ENCODE measurements at places on chromosomes 12 and 14. TPM values are rescaled to one million over a fixed set of nuclear protein-coding genes. Genes with fewer than 3 reads are reported as not detected.
A peak's percentile ranks its signal among the peaks of the same experiment; 100 is the strongest.

- H3K4me1 ChIP-seq: no peaks in the 10 kb centered on the region
- no peaks in the 10 kb centered on the region for H3K27me3 ChIP-seq
- no peak overlapping the region for H3K4me3 ChIP-seq
- no peak for DNase-seq
These were observed 73.1 kb upstream of the PWP1 start for GRCh38 chr12:107612508-107612907.

- H3K4me1 ChIP-seq: peaks cover 36% of the 10 kb centered on the region
- DNase-seq: peak; percentile 61
- peak overlapping the region; percentile 99 for H3K4me3 ChIP-seq
- H3K27ac ChIP-seq: peak overlapping the region; percentile 85
- H3K36me3 ChIP-seq: peaks cover 27% of the 10 kb centered on the region
These were observed 1.1 kb downstream of the GCH1 start for GRCh38 chr14:54901380-54902142.

DNA sequence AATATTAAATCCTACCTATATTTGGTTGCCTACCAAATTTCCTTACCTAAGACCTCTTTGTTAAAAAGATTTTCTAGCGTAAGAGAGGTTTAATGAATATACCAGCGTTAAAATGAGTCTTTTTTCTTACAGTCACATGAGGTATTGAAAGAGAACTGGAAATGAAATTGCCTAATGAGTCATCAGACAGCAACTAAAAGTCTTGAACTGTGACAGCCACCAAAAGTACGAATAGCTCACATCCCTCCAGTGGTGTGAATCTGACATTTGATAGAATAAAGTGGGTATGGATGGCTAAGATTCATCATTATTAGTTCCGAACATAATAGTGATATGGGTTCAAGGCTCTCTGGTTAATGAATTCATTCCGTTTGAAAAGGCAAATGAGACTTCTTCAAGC lies 1297.3 kb downstream of the AACS start:
- DNase-seq: no peak
- no peak overlapping the region for H3K27ac ChIP-seq
- H3K4me1 ChIP-seq: no peaks in the 10 kb centered on the region
- H3K4me3 ChIP-seq: no peak overlapping the region
- no peaks in the 10 kb centered on the region for H3K27me3 ChIP-seq
- H3K36me3 ChIP-seq: no peaks in the 10 kb centered on the region

DNA sequence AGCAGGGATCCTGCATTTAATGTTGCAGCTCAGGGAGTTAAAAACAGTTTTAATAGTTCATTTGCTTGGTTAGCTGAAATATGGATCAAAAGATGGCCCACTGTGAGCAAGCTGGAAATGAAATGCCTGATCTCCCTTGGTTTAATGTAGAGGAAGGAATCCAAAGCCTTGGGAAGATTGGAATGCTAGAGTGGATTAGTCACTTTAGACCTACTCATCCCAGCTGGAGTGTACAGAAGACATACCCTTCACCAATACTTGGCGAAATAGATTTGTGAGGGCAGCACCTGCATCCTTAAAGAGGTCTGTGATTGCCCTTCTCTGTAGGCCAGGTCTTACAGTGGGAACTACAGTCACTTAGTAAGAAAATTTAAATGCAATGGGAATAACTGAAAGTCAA lies 58.0 kb upstream of the KRAS start:
- no peaks in the 10 kb centered on the region for H3K4me1 ChIP-seq
- no peak overlapping the region for H3K4me3 ChIP-seq
- H3K27ac ChIP-seq: no peak overlapping the region
- H3K27me3 ChIP-seq: no peaks in the 10 kb centered on the region

GRCh38 chr14:56244138-56244789 lies 126.1 kb downstream of the PELI2 start:
- no peak overlapping the region for H3K27ac ChIP-seq
- H3K4me1 ChIP-seq: no peaks in the 10 kb centered on the region
- no peak overlapping the region for H3K4me3 ChIP-seq

- no peaks in the 10 kb centered on the region for H3K36me3 ChIP-seq
- H3K27me3 ChIP-seq: no peaks in the 10 kb centered on the region
- DNase-seq: no peak
- no peak overlapping the region for H3K27ac ChIP-seq
- no peaks in the 10 kb centered on the region for H3K4me1 ChIP-seq
- no peak overlapping the region for H3K4me3 ChIP-seq
These were observed 68.3 kb downstream of the ALG10B start for GRCh38 chr12:38384816-38385378.

- no peak overlapping the region for H3K27ac ChIP-seq
- H3K4me3 ChIP-seq: no peak overlapping the region
- H3K27me3 ChIP-seq: no peaks in the 10 kb centered on the region
- H3K4me1 ChIP-seq: no peaks in the 10 kb centered on the region
These were observed 43.9 kb downstream of the SSPN start for GRCh38 chr12:26239122-26239851.

DNA sequence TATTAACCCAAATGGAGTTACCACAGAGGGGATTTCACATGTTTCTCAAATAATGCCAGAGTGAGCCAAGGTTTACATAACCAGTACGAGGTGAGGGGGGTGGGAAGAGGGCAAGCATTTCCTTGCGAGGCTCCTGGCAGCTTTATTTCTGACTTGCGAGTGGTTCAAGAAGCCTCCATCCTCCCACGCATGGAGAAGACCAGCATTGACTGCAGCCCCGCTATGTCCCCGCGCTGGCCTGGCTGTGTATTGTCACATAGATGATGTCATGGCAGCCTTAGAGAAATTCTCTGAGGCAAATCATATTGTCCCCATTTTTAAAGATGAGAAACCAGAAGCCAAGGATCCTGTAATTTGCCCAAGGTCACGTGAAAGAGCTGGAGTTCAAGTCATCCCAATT lies 188.2 kb downstream of the CACNA1C start:
- H3K27me3 ChIP-seq: no peaks in the 10 kb centered on the region
- no peaks in the 10 kb centered on the region for H3K36me3 ChIP-seq
- no peak for DNase-seq
- no peak overlapping the region for H3K4me3 ChIP-seq

GRCh38 chr12:49552014-49552413 lies 13.2 kb downstream of the KCNH3 start:
- no peak for DNase-seq
- H3K27ac ChIP-seq: no peak overlapping the region
- H3K36me3 ChIP-seq: no peaks in the 10 kb centered on the region
- H3K4me3 ChIP-seq: no peak overlapping the region
- H3K4me1 ChIP-seq: no peaks in the 10 kb centered on the region

- H3K4me3 ChIP-seq: no peak overlapping the region
- no peaks in the 10 kb centered on the region for H3K27me3 ChIP-seq
- H3K36me3 ChIP-seq: no peaks in the 10 kb centered on the region
- no peak overlapping the region for H3K27ac ChIP-seq
- no peak for DNase-seq
These were observed 150.4 kb upstream of the MAX start for GRCh38 chr14:65252482-65253255.

DNA sequence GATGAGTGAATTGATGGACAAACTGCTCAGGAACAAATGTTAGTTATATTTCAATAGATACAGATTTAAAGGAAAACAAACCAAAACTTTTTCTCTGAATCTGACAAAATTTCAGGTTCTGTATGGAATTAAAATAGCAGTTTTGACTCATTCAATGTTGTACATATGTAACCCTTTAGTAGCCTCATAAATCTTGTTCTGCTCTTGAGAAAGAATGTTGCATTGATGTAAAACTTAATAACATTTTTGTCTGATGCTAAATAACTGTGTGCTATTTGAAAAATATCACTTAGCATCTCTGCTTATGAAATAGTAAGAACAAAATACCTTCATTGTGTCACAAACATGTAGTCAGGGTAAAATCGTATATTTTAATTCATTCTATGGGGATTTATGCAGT lies 168.9 kb upstream of the NOVA1 start:
- no peaks in the 10 kb centered on the region for H3K36me3 ChIP-seq
- H3K27ac ChIP-seq: no peak overlapping the region
- H3K27me3 ChIP-seq: no peaks in the 10 kb centered on the region

DNA sequence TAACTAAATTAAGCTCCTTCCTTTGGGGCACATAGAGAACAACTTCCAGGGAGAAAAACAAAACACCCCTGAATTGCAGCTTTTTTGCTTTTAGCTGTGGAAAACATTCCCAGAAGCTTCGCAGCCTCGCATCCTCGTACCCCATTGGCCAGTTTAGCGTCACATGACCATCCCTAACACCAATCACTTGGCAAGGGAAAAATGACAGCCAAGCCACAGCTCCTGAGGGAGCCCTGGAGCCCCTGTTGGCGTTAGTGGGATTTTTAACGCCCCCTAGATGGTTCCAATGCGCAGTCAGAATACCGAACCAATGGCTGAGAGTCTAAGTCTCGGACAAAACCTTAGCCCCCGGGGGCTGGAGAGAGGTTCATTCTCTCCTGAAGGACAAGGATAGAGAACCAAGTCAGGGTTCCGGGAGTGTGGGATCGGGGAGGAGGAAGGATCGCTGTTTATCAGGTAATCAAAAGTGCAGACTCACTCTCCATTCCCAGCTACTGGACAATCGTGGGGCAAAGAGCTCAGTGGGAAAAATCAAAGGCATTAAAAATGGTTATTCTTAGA lies 135.6 kb upstream of the HIF1A start:
- no peak overlapping the region for H3K4me3 ChIP-seq
- H3K27me3 ChIP-seq: no peaks in the 10 kb centered on the region
- DNase-seq: no peak
- peaks cover under 1% of the 10 kb centered on the region for H3K4me1 ChIP-seq
- H3K27ac ChIP-seq: no peak overlapping the region
- H3K36me3 ChIP-seq: no peaks in the 10 kb centered on the region

- 0 out of 2 replicates have a peak, but pooled peaks cover 3% of the 10 kb centered on the region for H3K27me3 ChIP-seq
- H3K4me3 ChIP-seq: no peak overlapping the region
- no peak overlapping the region for H3K27ac ChIP-seq
- no peaks in the 10 kb centered on the region for H3K4me1 ChIP-seq
These were observed 98.0 kb upstream of the RTL1 start for GRCh38 chr14:101001311-101002069.

DNA sequence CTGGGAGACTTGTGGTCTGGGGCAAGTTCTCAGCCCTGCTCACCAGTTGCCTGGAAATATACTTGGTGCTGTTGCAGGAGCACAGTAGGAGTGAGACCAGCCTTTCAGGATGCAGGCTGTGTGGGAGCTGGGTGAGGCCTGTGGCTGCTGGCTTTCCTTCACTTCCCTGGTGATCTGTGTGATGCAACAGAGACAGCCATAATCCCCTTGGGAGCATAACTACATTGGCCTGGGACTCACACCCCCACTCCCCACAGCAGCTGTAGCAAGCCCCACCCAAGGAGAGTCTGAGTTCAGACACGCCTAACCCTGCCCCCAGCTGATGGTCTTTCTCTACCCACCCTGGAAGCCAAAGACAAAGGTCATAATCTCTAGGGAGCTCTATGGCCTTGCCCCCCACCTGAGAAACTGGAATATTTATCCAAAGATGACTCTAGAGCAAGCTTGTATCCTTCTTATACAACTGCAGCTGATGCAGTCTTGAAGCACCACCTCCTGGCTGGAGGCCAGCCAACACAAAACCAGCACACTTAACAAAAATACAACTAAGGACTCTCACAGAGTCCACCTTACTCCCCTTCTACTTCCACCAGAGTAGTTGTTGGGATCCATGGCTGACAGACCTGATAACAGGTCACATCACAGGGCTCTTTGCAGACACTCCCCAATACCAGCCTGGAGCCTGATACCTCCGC lies 190.4 kb upstream of the CPNE8 start:
- H3K4me3 ChIP-seq: no peak overlapping the region
- no peak for DNase-seq
- no peak overlapping the region for H3K27ac ChIP-seq
- no peaks in the 10 kb centered on the region for H3K36me3 ChIP-seq
- no peaks in the 10 kb centered on the region for H3K4me1 ChIP-seq

FOXG1 gene
- total RNA-seq: not detected

MPHOSPH9 gene
- 84.9 TPM for total RNA-seq

CLEC4C gene
- total RNA-seq: not detected

DPPA3 gene
- total RNA-seq: not detected

TMPO gene
- total RNA-seq: 138 TPM

AJUBA gene
- total RNA-seq: not detected

TESPA1 gene
- total RNA-seq: 35.1 TPM

CELA1 gene
- total RNA-seq: not detected

All from Karpas-422 (cell line).